ENCODE measurements at places on chromosomes 1 and 21.

GRCh38 chr1:29413661-29414060 lies 177.3 kb downstream of the PTPRU start:
- DNase-seq: no peak

GRCh38 chr1:182157187-182157586 lies 95.7 kb upstream of the ZNF648 start:
- DNase-seq: no peak

GRCh38 chr1:217188280-217189237 lies 442.3 kb downstream of the GPATCH2 start:
- DNase-seq: no peak

DNA sequence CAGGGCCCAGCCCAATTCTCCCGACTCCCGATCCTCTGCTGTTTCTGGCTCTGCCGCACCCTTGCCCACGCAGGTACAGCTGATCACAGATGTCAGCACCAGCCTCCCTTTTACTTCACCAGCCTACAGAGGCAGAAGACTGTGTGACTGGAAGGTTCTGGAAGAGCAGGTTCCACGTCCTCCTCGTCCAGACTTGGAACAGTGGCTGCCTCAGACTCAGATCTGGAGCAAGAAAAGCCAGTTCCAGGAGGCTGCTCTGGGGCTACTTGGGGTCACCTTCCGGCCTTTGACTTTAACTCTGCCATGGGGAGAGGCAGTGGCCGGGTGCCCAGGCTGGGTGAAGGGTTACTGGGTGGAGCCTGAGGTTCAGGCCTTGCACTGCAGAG lies 16.1 kb upstream of the KLHDC7A start:
- DNase-seq: no peak

Measured in T-helper 1 cell (primary cell).